ENCODE measurements at places on chromosomes 6 and 20.

DNA sequence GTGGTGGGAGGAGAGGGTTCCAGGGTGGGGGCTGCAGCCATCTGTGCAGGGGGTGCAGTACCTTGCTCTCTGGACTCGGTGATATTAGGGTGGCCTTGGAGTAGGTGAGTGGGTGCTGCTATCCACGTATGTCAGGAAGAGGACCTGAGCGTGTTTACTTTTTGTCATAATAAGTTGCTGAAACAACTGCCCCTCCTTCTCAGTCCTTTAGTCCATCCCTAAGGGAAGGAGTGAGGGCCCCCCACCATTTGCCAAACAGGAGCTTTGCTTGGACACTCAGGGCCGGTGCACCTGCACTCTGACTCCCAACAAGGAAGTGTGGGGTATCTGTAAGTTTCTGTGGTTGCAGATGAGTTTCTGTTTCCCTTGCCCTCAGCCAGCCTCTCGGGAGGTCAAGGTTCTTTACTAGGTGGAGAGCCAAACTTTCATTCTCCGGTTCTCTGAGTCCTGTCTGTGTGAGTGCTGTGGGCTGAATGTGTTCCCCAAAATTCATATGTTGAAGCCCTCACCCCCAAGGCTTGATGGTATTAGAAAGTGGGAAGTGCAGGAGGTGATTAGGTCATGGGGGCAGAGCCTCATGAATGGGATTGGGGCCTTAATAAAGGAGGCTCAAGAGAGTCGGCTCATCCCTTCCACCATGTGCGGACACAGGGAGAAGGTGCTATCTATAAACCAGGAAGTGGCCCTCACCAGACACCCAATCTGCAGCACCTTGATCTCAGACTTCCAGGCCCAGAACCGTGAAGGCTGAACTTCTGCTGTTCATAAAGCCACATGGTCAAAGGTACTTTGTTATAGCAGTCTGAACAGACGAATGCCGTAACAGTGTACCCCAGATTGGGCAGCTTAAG is 19.6 kb upstream of the CCR6 start:
- DNase-seq = no peak

DNA sequence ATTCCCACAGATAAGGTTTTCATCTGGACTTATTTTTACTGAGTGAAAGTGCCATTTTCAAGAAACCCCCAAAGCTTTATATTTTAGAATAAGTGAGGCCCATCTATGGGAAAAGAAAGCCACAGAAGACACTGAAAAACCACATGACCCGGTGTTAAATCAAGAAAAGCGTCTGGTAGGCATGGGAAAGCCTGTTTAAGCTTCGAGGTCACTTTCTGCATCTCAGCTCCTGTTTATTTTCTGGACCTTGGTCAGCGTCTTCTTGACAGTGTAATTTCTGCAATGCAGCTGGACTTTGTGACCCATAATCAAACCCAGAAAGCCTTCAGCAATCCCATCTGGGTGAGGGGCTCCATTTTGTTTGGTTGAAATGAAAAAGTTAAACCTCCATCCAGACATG is 59.6 kb upstream of the NEDD9 start:
- no peak for DNase-seq

GRCh38 chr20:51894201-51894600 is 91.9 kb upstream of the SALL4 start:
- no peak for DNase-seq

DNA sequence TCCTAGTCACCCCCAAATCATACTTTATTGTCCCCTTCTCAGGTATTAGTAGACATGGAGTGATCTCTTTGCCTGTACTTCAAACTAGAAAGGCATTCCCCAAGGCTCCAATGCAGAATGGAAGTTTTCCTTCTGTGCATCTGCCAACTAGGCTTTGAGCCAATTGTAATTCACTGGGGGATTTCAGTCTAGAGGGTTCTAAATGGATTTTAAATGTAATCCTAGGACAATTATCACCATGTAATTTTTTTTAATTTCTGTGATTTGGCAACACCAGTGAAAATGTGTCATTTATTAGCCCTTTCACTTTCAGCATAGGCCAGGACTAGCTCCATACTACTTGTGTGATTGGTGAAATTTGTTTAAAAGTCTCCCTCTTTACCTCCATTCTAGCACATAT is 557.6 kb upstream of the MARCKS start:
- DNase-seq = no peak

DNA sequence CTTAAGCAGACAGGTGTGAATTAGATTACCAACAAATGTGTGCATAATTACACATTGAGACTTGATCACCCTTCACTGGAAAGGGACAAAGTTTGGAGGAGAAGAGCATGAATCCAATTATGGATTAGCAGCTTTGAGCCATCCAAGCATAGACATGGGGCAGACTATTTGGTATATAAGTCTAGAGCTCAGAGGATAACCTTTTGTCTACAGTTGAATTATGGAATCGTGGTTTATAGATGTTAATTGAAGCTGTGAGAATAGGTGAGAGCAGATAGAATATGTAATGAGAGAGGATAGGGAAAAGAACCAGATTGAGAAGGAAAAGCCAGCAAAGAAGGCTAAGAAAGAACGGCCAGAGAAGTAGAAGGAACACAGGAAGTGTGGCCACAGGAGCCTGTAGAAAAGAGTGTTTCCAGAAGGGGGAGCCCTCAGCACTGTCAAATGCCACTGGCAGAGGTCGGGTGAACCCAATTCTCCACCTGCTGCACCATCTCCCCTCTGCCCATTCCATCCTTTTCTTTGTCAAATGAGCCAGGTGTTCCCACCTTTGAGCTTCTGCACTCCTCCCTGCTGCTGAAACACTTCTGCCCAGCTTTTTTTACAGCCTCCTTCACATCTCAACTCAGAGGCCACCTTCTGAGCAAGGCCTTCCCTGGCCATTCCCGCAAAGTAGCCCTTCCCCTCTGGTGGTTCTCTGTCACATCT is 7.3 kb downstream of the DNTTIP1 start:
- peak; percentile 23 for DNase-seq

GRCh38 chr20:56371977-56372376 is 13.2 kb downstream of the FAM210B start:
- DNase-seq = no peak

GRCh38 chr6:100493206-100493888 is 28.6 kb upstream of the SIM1 start:
- peak; percentile 9 for DNase-seq

DNA sequence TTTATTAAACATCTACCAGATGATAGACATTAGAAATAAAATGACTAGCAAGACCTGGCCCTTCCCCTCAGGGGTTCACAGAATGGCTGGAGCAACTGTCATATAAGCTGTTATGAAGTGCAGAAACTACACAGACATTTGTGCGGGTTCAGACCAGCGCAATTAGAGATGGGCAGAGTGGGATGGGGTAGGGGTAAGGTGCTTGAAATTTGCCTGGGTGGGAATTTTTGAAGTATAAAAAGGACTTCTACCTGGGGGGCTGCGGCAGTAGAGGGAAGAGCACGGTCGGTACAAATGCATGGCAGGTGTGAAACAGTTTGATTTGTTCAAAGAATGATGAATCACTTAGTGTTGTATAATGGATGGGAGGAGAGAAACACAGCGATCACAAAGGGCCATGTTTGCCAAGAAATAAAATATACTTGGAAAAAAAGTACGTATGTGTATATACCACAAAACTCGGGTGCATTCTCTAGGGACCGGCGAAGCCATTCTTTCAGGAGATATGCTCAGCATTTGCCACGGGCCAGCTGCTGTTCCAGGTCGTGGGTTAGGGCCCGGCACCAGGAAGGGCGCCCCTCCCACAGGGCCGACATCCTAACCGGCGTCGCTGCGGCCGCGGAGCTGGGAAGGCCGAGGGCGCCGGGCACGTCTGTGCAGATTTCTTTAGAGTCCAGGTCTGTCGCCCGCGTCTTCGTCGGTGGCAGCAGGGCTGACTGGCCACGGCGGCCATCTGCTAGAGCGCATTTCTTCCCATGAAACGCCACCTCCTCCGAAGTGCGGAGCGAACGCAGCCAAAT is 809 bp upstream of the NOL7 start:
- no peak for DNase-seq

GRCh38 chr20:58241766-58242465 is 13.5 kb upstream of the ANKRD60 start:
- DNase-seq = no peak

- no peak for DNase-seq
These were observed 78.1 kb downstream of the CDH26 start for GRCh38 chr20:60036346-60036745.

DNA sequence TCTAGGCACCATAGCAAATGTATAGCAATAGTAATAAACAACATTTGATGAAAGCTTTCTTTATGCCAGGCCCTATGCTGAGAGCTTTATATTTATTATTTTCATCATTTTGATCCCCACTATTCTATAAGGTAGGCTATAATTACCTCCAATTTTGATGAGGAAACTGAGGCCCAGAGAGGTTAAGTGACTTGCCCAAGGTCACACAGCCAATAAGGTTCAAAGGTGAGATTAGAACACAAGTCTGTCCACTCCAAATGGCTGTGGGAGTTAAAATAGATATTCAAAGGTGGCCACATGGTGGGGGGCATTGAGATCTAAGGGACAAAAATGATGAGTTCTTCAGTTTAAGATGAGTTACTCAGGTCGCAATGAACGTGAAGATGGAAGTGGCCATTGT is 269.9 kb downstream of the BMP7 start:
- no peak for DNase-seq

GRCh38 chr6:151402228-151402627 is 10.9 kb upstream of the ZBTB2 start:
- DNase-seq = no peak

DNA sequence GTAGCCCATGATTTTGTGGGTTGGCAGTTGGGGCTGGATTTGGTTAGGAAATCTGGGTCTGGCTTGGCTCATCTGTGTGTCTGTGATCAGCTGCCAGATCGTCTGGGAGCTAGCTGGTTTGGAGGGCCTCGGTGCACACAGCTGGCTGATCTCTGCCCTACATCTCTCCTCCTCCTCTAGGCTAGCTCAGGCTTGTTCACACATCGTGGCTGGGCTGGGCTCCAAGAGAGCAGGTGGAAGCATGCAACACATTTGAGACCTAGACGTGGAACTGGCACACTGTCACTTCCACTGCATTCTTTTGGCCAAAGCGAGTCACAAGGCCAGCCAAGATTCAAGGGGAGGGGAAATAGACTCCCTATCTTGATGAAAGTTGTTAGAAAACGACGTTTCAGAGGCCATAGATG is 15.9 kb downstream of the NDUFAF5 start:
- DNase-seq = no peak

- no peak for DNase-seq
These were observed 677 bp upstream of the ZBTB24 start for GRCh38 chr6:109483735-109484057.

GRCh38 chr6:158655569-158656450 is 6.0 kb downstream of the SYTL3 start:
- DNase-seq = no peak

GRCh38 chr6:64103480-64103879 is 467.9 kb downstream of the PHF3 start:
- no peak for DNase-seq

DNA sequence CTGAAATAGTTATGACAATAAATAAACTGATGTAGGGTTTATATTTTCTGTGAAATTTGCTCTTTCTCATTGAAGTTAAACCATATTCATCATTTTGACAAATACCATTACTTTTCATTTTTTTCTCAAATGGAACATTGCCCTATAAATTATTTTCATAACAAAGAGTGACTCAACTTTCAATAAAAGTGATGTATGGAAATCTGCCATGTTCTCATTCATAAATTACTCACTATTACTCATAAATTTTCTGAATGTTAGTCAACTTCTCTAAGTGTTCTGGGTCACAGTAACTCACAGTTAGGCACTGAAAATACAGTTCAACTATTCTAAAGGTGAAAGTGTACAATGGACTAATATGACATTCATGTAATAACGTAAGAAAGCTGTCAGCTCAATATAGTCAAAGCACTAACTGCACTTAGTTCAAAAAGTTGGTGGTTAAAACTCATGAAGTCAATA is 19.0 kb upstream of the STX11 start:
- DNase-seq = no peak

DNA sequence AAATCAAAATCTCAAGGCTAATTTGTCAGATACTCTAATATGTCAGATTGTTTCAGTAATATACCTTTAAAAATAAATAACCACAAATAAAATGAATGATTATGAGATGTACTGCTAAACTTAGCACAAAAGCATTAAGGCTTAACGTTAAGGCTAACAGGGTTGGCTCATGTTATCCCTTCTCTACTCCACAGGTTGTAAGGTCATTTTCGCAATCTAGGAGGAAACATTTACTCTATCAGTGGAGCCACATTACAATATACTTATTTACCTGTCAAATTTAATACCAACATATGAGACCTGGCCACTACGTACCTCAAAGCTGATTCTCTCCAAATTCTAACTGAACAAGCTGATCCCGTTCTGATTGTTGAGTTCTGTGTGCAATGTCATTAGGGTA is 95.7 kb downstream of the RCAN2 start:
- no peak for DNase-seq

GRCh38 chr20:18835466-18836256 is 22.1 kb downstream of the SCP2D1 start:
- DNase-seq = no peak

- no peak for DNase-seq
These were observed 9.9 kb upstream of the PSMF1 start for GRCh38 chr20:1108437-1108920.

- DNase-seq = no peak
These were observed 12.1 kb downstream of the SYNGAP1 start for GRCh38 chr6:33431880-33432541.

DNA sequence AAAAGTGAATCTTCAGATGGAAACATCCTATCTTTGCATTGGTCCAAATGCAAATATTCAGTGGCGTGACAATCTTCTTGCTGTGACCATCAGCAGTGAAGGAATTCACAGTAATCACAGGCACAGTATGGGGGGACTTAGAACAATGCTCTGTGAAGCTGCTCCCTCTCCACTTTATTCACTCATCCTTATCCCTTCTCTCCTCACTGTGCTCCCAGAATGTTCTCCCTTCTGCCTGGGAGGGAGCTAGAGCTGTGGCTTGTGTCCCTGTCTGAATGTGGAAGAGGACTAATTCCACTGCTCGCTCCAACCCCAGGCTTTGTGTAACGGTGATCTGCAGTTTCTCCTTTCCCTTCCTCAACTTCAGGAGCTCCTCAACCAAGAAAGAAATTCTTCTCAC is 243.7 kb downstream of the ALDH8A1 start:
- DNase-seq = peak; percentile 47

GRCh38 chr6:31010393-31011060 is at the start of gene MUC22:
MUC22 (plus strand) TSS chr6:31010474; CDS start chr6:31010707, 233 bp downstream.
- no peak for DNase-seq

DNA sequence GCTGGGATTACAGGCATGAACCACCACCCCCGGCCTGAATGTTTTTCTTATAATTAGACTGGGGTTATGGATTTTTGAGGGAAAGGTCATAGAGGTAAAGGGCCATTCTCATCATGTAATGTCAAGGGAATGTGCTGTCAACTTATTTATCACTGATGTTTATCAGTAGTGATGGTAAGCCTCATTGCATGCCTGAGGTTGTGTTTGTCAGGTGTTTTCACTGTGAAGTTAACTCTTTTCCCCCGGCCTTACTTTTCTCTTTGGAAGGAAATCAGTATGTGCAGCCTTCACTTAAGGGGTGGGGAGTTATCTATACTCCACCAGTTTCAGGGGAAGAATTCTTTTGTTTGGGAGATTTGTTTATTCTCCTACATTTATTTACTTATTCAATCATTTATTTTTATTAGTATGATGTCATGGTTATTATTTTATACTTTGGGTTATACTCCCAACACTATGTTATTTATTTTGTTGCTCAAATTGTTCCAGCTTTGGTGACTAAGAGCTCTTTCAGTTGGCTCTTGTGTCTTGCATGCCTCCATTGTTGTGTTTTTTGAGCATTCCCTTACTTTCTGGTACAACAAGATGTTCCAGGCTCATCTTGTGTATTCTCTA is 2.8 kb upstream of the SLC17A5 start:
- DNase-seq = no peak

GRCh38 chr20:5870568-5870981 is 79.8 kb downstream of the TRMT6 start:
- no peak for DNase-seq

Measured in iPS DF 19.7 (cell line).